Activated CD4-positive, alpha-beta T cell treated with anti-CD3 and anti-CD28 coated beads, Interleukin-2, amount 10 ng/mL, durations not matched to agents 24 days and 14 days (primary cell): ENCODE measurements at places on chromosomes 1 and 21.

- H3K27me3 ChIP-seq, result peaks cover 4% of the 10 kb centered on the region
- no peak for DNase-seq
- H3K4me3 ChIP-seq, result no peak overlapping the region
- no peak overlapping the region for H3K27ac ChIP-seq
- no peaks in the 10 kb centered on the region for H3K36me3 ChIP-seq
These were observed 24.3 kb downstream of the F13B start for GRCh38 chr1:197042676-197043341.

- H3K4me3 ChIP-seq, result peak overlapping the region; percentile 74
- peaks cover 73% of the 10 kb centered on the region for H3K4me1 ChIP-seq
- peaks cover 30% of the 10 kb centered on the region for H3K36me3 ChIP-seq
These were observed 182.2 kb downstream of the DHRS3 start for GRCh38 chr1:12435639-12436344.

GRCh38 chr1:205354259-205355074 is 2.3 kb downstream of the KLHDC8A start:
- H3K36me3 ChIP-seq, result no peaks in the 10 kb centered on the region
- H3K4me1 ChIP-seq, result no peaks in the 10 kb centered on the region
- no peak overlapping the region for H3K27ac ChIP-seq
- peak; percentile 87 for DNase-seq

- H3K4me3 ChIP-seq, result no peak overlapping the region
- no peaks in the 10 kb centered on the region for H3K4me1 ChIP-seq
- H3K27me3 ChIP-seq, result peaks cover 3% of the 10 kb centered on the region
- DNase-seq, result no peak
These were observed 3.9 kb downstream of the PLA2G2D start for GRCh38 chr1:20115479-20115878.

GRCh38 chr1:193144361-193144938 is 22.6 kb downstream of the CDC73 start:
- DNase-seq, result no peak
- no peak overlapping the region for H3K27ac ChIP-seq
- no peaks in the 10 kb centered on the region for H3K27me3 ChIP-seq
- H3K4me3 ChIP-seq, result no peak overlapping the region

GRCh38 chr1:237012788-237013383 is 8.6 kb upstream of the MT1HL1 start:
- H3K4me1 ChIP-seq, result no peaks in the 10 kb centered on the region
- no peak overlapping the region for H3K4me3 ChIP-seq
- no peaks in the 10 kb centered on the region for H3K36me3 ChIP-seq
- DNase-seq, result no peak
- no peak overlapping the region for H3K27ac ChIP-seq

- no peaks in the 10 kb centered on the region for H3K36me3 ChIP-seq
- H3K27me3 ChIP-seq, result no peaks in the 10 kb centered on the region
- no peak for DNase-seq
- no peak overlapping the region for H3K4me3 ChIP-seq
- H3K27ac ChIP-seq, result no peak overlapping the region
- no peaks in the 10 kb centered on the region for H3K4me1 ChIP-seq
These were observed 29.1 kb downstream of the PRSS38 start for GRCh38 chr1:227844320-227845146.

DNA sequence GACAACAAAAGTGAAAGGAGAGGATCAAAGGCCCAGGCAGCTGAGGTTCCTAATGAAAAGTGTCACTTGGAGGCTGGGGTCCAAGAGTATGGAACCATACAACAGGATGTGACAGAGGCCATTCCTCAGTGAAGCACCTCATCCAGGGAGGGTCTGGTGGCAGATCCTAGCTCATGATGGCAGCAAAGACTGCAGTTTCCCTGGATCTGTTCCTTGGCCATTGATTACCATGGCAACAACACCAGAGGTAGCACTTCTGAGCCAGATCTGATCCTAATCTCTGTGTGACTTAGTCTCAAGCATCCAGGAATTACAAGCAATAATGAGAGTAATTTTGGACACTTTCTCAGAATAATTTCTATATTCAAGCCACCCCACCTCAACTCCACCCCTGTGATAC is 12.9 kb downstream of the FAM177B start:
- no peak overlapping the region for H3K27ac ChIP-seq
- H3K27me3 ChIP-seq, result peaks cover 11% of the 10 kb centered on the region
- DNase-seq, result no peak

GRCh38 chr1:2009101-2010053 is 5.8 kb upstream of the CFAP74 start:
- no peak overlapping the region for H3K4me3 ChIP-seq
- no peak for DNase-seq
- H3K36me3 ChIP-seq, result no peaks in the 10 kb centered on the region
- no peak overlapping the region for H3K27ac ChIP-seq
- H3K4me1 ChIP-seq, result no peaks in the 10 kb centered on the region

DNA sequence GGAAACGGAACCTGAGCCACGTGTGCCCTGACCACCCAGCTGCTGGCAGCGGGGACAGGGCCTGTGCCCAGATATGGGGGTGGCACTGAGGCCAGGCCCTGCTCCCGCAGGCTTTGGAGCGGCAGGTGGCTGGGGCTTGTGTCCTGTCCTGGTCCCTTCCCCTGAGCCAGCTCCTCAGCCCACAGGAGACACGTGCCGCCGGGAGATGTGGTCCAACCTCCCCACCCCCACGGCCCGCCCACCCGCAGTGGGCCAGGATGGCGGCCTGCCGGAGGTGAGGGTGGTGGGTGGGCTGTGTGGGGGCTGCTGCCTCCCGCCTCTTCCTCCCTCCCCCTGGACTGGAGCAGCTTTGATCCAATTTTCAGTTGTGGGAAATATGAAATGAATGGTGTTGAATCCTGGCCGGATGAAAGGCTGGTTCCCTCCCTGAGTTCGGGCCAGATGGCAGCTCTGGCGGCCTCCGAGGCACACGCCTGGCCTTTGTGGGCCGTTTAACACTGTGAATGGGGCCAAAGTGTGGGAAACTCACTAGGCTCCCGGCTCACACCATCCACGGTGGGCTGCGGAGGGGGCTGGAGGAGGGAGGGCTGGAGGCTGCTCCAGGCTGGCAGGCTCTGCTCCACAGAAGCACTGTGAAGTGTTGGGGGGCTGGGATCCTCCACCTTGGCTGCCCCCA is 2.6 kb upstream of the HES5 start:
- peaks cover 33% of the 10 kb centered on the region for H3K27me3 ChIP-seq
- peaks cover 6% of the 10 kb centered on the region for H3K4me1 ChIP-seq
- DNase-seq, result no peak
- no peak overlapping the region for H3K27ac ChIP-seq
- H3K36me3 ChIP-seq, result no peaks in the 10 kb centered on the region
- no peak overlapping the region for H3K4me3 ChIP-seq

GRCh38 chr1:245520611-245521010 is 365.8 kb downstream of the KIF26B start:
- no peak for DNase-seq
- no peak overlapping the region for H3K4me3 ChIP-seq
- H3K36me3 ChIP-seq, result no peaks in the 10 kb centered on the region
- H3K4me1 ChIP-seq, result no peaks in the 10 kb centered on the region

GRCh38 chr1:83692524-83693381 is 306.2 kb downstream of the TTLL7 start:
- H3K27ac ChIP-seq, result no peak overlapping the region
- peak overlapping the region; percentile 87 for H3K4me3 ChIP-seq
- peaks cover 7% of the 10 kb centered on the region for H3K27me3 ChIP-seq
- no peaks in the 10 kb centered on the region for H3K36me3 ChIP-seq
- H3K4me1 ChIP-seq, result peaks cover 20% of the 10 kb centered on the region
- peak; percentile 72 for DNase-seq

DNA sequence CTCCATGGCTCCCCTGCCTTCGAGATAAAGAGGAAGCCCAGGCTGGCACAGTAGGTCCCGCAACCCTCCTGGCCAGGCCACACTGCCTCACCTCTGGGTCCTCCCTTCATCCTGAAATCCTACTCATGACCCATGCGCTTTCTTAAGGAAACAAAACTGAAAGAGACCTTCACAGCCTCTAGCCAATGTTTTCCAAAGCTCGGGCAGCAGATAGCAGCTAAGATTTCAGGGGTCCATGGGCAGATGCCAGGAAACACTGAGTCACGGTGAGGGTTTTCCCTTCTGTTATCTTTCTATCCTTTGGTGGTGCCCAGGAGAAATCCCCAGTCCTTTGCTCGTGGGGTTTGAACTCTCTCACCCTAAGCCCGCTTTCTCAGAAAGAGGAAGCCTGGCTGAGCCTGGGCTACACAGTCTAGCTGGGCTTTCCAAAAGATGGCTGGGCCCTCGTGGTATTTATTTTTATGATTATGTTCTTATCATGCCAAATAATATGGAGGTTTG is 26.6 kb downstream of the TTC39A start:
- no peak for DNase-seq
- H3K4me1 ChIP-seq, result peaks cover 13% of the 10 kb centered on the region
- peak overlapping the region; percentile 86 for H3K27ac ChIP-seq

DNA sequence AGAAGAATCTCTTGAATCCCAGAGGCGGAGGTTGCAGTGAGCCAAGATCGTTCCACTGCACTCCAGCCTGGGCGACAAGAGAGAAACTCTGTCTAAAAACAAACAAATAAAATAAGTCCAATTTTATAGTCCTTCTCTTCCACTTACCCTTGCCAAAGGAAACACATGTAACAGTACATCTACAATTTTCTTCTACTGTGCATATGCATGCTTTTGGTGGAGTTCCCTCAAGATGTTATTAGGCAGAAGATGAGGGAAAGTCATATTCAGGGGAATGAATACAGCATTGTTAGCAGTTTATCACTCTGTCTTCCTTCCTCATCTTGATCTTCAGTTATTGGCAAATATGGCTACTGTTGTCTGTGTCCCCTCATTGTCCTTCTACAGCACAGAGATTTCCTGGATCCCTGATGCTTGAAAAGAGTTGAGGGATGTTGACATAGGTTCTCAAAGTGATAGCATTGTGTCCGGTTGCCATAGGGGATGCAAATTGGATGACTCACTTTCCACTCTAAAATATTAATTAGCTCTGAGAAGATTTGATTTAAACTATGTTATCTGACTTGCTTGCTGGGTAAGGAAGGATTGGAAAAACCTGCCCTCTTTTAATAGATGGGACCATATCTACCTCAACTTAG is 1173.6 kb downstream of the KCNT2 start:
- H3K4me3 ChIP-seq, result no peak overlapping the region
- no peaks in the 10 kb centered on the region for H3K4me1 ChIP-seq
- no peaks in the 10 kb centered on the region for H3K27me3 ChIP-seq
- DNase-seq, result no peak

DNA sequence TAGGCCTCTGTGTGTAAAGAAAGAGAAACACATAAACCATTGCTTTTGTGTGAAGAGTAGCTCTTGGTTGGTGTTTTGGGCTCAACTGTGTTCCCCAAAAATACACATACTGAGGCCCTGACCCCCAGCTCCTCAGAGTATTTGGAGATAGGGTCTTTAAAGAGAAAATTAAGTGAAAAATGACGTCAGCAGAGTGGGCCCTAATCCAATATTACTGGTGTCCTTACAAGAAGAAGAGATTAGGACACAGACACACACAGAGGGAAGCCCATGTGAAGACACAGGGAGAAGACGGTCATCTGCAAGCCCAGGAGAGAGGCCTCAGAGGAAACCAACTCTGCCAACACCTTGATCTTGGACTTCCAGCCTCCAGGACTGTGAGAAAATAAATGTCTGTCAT is 76.9 kb upstream of the PGBD5 start:
- no peak for DNase-seq
- peaks cover 3% of the 10 kb centered on the region for H3K4me1 ChIP-seq
- no peak overlapping the region for H3K27ac ChIP-seq
- no peaks in the 10 kb centered on the region for H3K36me3 ChIP-seq
- H3K27me3 ChIP-seq, result peaks cover 9% of the 10 kb centered on the region
- no peak overlapping the region for H3K4me3 ChIP-seq

- H3K27ac ChIP-seq, result no peak overlapping the region
- no peak overlapping the region for H3K4me3 ChIP-seq
- no peaks in the 10 kb centered on the region for H3K4me1 ChIP-seq
- no peak for DNase-seq
- no peaks in the 10 kb centered on the region for H3K36me3 ChIP-seq
These were observed 8.7 kb upstream of the GJB5 start for GRCh38 chr1:34746101-34746500.

GRCh38 chr1:72827278-72827677 is 544.9 kb upstream of the NEGR1 start:
- no peaks in the 10 kb centered on the region for H3K4me1 ChIP-seq
- DNase-seq, result no peak
- H3K4me3 ChIP-seq, result no peak overlapping the region

- DNase-seq, result no peak
- H3K4me1 ChIP-seq, result peaks cover 7% of the 10 kb centered on the region
- no peak overlapping the region for H3K27ac ChIP-seq
- H3K27me3 ChIP-seq, result no peaks in the 10 kb centered on the region
- no peak overlapping the region for H3K4me3 ChIP-seq
These were observed 55.0 kb upstream of the SERBP1 start for GRCh38 chr1:67485046-67485811.

DNA sequence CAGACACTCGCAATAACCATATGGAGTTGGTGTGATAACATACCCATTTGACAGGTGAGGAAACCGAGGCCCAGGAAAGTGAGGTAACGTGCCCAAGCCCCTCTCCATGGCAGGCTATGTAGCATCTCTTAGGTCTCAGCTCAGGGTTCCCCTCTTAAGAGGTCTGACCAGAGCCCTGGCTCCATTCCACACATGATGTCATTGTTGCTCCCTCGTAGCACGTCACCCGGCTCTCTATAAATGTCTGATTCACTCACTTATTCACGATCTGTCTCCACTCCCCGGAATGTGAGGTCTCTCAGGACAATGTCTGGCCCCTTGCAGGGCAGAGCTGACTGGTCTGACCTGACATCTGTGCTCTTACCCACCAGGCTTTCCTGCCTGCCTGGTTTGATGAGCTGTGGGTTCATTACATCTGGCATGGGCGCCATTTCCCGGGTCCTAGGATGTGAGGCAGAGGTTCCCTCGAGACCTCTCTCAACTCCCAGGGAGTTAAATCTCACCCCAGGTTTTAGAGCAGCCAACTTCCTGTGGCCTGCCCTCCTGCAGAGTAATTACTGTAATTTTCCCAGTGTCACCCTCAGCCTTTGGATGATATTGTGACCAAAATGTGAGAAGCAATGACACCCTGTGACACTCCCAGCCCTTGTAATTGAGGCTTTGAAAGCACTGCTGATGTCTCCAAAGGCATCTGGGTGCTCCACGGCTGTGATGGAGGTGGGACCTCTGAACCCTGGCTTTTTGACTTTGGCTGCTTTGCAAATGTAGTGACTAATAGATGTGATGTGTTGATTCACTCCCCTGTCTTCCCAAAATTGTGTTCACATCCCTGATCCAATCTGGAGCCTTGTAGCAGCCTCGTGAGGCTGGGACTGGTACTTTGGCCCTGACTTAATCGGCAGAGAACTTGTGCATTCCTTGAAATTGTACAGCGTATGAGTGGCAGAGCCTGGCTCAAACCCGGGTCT is 10.6 kb downstream of the ACTL8 start:
- H3K4me3 ChIP-seq, result no peak overlapping the region
- no peaks in the 10 kb centered on the region for H3K36me3 ChIP-seq
- no peak overlapping the region for H3K27ac ChIP-seq
- H3K27me3 ChIP-seq, result no peaks in the 10 kb centered on the region
- no peaks in the 10 kb centered on the region for H3K4me1 ChIP-seq

- peaks cover 55% of the 10 kb centered on the region for H3K36me3 ChIP-seq
- no peaks in the 10 kb centered on the region for H3K27me3 ChIP-seq
- peak; percentile 49 for DNase-seq
- no peak overlapping the region for H3K27ac ChIP-seq
These were observed 147.6 kb downstream of the DYRK1A start for GRCh38 chr21:37514038-37514667.

- peak overlapping the region; percentile 78 for H3K4me3 ChIP-seq
- peaks cover 33% of the 10 kb centered on the region for H3K27me3 ChIP-seq
- no peak overlapping the region for H3K27ac ChIP-seq
- no peak for DNase-seq
These were observed 918 bp upstream of the RASAL2 start for GRCh38 chr1:178092878-178093493.

GRCh38 chr1:218617986-218618385 is 272.9 kb downstream of the TGFB2 start:
- DNase-seq, result no peak
- H3K4me1 ChIP-seq, result no peaks in the 10 kb centered on the region
- no peaks in the 10 kb centered on the region for H3K36me3 ChIP-seq
- no peak overlapping the region for H3K27ac ChIP-seq
- no peak overlapping the region for H3K4me3 ChIP-seq
